Amygdala (tissue), 56 donors: ENCODE measurements at places on chromosomes 4 and X.
A peak's percentile ranks its signal among the peaks of the same experiment; 100 is the strongest.

DNA sequence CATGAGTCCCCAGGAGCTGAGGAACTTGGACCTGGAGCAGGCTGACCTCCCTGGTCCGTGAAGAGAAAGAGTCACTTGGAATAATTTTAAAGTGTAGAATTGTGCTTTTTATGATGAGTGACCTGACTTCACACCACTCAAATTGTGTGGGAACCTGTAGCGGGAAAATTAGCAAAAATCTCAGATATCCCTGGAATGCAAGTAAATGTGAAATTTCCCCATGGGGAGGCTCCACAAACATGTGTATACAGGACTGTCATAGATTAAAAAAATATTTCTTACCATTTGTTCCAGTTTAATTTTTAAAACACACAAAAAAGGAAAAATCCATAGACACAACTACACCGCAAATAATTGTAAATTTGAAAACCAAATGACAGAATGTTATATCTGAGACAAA, 1079.6 kb upstream of the PABPC4L start:
- DNase-seq: no peak

- no peak for DNase-seq
Observed at GRCh38 chr4:3307486-3307885, 14.7 kb downstream of the RGS12 start.

GRCh38 chr4:140308366-140309123, 64.9 kb upstream of the SCOC start:
- DNase-seq: peak; percentile 40

DNA sequence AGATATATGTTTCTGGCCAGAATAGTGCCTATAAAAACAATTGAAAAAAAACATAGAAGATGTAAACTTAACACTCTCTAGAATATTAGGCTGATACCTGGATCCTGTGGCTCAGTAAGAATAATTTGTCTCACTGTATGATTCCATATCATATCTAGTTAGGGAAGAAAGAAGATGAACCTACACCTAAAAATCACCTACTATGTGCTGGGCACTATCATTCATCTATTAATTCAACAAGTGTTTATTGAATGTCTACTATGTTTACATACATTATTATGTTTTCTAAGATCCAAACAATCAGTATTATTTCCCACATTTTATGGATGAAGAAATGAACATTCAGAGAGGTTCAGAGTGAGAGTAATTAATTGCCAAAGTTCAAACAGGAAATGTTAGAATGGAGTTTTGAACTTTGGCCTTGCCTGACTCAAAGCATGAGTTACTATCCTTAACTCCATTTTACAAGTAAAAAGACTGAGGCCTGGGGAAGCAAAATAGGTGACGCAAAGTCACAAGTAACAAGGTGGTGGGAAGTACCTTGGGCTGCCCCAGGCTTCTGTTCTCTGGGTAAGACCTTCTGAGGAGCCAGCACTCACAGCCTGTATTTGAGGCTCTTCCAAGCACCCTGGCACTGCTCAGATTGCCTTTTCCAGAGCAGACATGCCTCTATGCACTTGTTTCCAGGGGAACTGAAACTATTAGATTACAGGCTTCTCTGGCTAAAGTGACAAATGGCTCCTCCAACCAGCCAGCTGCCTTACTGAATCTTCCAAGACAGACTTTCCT, 111.1 kb upstream of the ACSL4 start:
- DNase-seq: no peak
